Activated CD4-positive, alpha-beta T cell treated with anti-CD3 and anti-CD28 coated beads, Interleukin-2, amount 50 U/mL, for 4 hours (primary cell): ENCODE measurements at places on chromosomes 2 and 18.

DNA sequence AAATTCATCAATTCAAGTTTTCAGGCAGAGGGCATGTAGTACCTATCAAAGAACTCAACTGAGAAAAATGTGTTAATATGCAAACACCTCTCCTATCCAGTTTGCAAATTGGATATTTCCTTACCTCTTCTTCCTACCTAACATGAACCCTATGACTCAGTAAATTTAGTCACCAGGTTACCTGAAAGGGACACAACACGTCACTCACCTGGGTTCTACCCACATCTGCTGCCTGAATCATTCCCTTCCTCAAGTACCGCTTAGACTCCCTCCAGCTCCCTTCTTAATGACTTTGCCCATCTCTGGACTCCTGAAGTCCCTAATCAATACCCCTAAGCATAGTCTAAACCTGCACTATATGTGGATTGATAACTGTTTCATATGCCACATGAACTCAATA is 10.4 kb downstream of the ANKRD44 start:
- DNase-seq = no peak

DNA sequence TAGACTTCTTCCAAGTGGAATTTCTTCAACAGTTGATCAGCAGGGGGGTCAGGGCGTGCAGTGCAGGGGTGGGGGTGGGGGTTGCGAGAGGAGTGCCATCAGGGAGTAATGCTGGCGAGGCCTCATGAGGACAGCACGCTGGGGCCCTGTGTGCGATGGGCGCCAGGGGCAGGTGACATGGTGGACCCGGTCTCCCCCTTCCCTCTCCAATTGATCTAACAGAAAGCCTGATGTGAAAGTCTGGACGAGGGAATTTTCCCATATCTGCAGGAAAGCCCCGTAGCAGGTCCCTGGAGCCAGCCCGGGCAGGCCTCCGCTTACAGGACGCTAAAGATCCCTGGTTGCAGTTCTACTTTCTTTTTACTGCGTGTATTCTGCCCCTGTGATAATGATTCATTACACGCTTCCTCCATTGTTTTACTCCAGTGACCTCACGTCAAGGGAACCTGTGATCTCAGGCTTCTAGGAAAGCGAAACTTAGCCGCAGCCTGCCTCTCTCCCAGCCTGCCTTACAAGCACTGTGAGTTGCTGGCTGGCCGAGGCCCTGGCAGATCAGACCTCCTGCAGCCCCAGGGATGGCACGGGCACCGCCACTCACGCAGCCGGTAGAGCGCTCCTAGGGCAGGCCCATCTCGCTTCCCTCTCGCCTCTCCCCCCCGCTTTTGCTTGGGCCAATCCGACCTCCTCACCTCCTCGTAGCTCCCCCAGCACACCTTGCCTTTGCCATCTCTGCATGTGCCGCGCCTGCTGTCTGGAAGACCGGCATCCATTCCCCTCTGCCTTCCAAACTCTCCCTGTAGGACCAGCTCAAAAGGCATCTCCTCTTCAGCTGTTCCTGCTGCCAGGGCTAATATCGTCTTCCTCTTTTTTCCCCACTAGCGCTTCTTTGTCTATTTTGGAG is 19.2 kb downstream of the NEURL3 start:
- DNase-seq = peak; percentile 89

DNA sequence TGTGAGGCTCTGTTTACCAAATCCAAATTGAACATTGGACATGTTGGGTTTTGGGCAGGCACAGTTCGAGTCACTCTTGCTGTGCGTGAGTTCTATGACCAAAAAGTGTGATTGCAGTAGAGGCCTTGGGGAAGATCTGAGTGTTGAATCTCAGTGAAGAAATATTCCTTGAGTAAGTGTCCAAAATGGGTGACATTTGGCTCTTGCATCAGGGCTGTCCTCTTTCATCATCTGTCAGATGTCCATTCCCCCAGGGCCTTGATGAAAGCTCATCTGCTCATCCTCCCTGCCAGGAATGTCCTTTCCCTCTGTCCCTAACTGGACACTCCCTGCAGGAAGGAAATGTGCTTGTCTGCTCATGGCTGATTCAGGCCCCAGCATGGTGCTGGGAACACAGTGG is 6.4 kb upstream of the SFTPB start:
- DNase-seq = no peak

GRCh38 chr18:63539904-63540510 is 2.2 kb upstream of the SERPINB12 start:
- no peak for DNase-seq

- DNase-seq = no peak
These were observed 117.9 kb downstream of the ETAA1 start for GRCh38 chr2:67515056-67515455.

DNA sequence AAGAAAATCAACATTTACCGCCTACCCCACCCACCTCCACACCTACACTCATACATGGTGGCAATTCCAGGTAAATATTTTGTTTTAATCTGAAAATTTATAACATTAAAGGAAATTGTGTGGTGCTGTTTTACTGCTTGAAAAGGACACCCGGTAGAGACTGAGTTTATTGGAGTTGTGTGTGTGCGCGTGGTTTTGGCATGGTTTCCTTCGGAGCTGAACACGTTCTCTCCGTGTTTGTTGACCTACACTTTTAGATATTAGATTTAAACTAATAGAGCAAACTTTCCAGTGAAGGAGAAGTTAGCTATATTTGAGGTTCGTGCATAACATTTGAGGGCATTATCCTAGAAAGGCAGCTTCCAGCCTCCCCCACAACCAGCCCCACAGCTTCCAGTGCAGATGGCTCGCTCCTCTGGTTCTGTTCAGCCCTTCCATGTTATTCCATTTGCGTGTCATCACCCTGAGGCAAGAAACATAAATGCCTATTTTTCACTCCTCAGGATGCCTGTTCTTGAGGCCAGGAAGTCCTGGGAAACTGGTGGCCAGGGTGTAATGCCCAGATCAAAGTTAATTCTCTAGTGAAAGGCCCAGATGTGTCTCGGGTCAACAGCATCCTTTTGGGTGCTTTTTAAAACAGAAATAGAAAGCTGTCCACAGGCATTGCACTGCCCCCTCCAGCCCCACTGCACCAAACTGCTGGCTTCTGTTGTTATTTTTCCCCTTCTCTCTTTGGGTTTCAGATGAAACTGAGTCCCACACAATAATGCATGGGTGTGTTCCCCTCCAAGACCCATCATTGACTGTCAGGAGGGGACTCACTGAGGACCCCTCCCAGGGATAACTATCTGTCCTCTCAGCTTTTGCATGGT is 190.2 kb downstream of the SETBP1 start:
- DNase-seq = no peak

GRCh38 chr2:27171351-27171848 is 22.6 kb downstream of the TCF23 start:
- DNase-seq = no peak

DNA sequence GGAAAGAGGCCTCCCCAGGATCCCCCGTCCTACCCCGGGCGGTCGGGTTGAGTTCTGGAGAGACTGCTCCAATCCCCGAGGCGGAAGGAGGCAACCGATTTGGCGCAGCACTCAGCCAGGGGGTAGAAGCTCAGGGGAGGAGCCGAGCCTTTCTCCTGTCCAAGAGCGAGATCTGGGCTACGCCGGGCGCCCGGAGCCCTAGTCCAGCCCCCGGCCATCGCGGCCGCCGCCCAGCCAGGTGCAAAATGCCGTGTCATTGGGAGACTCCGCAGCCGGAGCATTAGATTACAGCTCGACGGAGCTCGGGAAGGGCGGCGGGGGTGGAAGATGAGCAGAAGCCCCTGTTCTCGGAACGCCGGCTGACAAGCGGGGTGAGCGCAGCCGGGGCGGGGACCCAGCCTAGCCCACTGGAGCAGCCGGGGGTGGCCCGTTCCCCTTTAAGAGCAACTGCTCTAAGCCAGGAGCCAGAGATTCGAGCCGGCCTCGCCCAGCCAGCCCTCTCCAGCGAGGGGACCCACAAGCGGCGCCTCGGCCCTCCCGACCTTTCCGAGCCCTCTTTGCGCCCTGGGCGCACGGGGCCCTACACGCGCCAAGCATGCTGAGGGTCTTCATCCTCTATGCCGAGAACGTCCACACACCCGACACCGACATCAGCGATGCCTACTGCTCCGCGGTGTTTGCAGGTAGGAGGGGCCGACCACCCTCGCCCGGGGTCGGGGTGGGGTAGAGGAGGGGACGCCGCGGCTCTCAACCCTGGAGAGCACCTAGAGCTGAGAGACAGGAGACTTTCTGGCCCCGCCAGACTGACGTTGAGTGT is at the start of gene DYSF:
Gene DYSF, plus strand, starts transcription at position 158 of the 817 bp plus-strand sequence.
- DNase-seq = no peak

- no peak for DNase-seq
These were observed 111.6 kb downstream of the SLC4A3 start for GRCh38 chr2:219739066-219739465.

GRCh38 chr2:234564699-234565098 is 67.8 kb upstream of the ARL4C start:
- no peak for DNase-seq

GRCh38 chr2:196101325-196101991 is 32.8 kb upstream of the DNAH7 start:
- peak; percentile 20 for DNase-seq

GRCh38 chr18:11074889-11075288 is 74.5 kb downstream of the PIEZO2 start:
- no peak for DNase-seq

DNA sequence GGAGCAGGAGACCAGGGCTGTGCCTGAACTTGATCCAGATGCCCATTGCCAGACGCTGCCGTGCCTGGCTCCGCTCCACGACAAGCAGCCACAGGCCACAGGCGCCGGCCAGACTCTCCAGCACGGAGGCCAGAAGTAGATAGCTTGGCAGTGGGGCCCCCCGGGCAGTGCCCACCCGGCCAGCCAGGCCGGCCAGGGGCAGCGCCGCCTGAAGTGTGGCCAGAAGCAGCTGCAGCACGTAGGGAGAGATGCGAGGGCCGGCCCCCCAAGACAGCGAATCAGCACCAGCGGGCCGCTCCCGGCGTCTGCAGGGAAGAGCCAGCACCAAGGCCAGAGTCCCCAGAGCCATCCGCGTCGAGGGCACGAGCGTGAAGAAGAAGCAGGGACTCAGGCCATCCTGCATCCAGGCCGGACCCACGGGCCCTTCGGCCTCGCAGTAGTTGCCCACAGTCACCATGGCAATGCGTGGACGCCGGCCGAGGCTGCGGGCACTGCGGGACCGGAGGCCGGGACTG is 484 bp downstream of the ABCB6 start:
- DNase-seq = no peak

GRCh38 chr2:23940718-23941620 is 706 bp downstream of the UBXN2A start:
- DNase-seq = peak; percentile 18

DNA sequence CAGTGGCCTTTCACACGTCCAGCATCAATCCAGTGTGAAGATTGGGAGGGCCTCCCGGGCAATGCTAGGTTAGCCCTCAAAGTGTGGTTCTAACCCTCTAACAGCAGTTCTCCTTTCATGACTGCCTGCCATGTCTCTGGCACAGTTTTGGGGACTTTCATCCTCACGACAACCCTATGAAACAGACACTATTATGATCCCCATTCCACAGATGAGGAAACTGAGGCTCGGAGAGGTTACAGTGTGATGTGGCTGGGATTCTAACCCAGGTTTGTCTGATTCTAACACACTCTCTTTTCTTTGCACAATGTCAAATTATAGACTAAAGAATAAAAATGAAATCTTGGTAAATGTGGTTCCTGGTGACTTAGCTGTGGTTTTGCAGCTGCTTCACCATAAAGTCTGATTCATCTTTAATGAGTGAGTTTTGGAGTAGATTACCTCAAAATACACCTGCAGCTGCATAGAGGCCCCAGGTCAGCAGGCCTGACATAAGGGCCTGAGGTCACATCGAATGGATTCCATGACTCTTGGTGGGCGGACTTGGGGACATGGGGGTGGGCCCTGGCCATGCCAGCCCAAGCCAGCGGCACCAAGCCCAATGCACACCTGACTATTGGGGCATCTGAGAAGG is 214.4 kb downstream of the GLI2 start:
- DNase-seq = no peak

DNA sequence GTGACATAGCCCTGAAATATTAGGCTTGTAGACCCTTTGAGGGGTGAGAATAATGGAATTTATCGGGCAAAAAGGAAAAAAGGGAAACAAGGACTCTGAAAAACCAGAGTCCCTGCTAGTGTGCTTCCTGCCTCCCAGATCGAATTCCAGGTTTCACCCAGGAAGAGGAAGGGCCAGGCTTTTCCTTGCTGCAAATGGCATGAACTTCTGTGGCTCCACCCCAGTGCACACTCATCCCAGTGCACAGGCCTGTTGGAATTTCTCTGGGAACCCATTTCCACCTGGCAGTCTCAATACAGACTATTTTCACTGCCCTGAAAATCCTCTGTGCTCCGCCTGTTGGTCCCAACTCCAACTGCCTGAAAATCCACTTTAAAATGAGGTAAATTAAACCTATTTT is 29.9 kb downstream of the C18orf54 start:
- no peak for DNase-seq

- DNase-seq = no peak
These were observed 216.9 kb upstream of the RAB6C start for GRCh38 chr2:129762386-129763189.

DNA sequence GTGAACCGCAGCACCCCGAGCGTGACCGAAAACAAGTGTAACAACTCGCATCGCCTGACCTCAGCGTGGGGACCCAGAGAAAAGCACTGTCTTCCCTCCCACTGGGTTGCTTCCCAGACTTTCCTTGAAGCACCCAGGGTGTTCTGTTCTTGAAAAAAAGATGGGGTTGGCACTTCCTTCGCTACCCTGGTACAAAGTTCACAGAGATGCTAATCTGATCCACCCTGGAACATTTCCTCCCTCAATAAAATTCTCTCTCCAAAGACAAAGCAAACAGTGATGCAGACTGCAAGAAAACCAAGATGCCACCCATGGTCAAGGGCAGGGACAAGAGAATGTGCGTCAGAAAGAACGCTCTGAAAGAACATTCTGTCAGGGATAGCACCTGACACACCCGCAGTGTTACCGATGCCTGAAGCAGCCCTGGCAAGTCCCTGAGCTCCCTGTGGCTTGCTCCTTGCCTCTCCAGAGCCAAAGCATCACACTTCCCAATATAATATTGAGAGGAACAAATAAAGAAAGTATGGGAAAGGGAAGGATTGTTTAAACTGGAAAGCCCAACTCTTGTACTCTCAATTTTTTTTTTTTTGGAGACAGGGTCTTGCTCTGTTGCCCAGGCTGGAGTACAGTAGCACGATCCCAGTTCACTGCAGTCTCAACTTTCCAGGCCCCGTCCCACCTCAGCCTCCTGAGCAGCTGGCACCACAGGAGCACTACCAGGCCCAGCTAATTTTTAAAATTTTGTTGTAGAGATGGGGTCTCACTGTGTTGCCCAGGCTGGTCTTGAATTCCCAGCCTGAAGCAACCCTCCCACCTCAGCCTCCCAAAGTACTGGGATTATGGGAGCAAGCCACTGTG is 70.7 kb downstream of the TBC1D8 start:
- DNase-seq = no peak

DNA sequence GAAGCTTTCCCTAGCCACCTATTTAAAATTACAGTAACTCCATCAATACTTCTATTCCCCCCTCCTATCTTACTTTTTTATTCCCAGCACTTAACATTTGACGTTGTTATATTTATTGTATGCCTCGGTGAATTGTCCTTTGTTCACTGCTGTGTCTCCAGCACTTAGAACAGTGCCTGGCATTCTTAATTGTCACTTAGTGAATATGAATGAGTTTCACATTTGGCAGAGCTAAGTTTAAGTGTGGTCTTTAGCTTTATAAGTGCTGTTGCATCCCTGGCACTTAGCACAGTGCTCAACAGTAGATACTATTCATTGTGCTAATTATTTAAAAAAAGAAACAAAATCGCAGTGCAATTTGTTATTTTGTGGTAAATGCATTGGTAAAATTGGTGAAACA is 1.7 kb downstream of the RMP24 start:
- DNase-seq = no peak
